Activated CD8-positive, alpha-beta T cell treated with anti-CD3 and anti-CD28 coated beads for 36 hours (primary cell): ENCODE measurements at places on chromosomes 5 and 9.

GRCh38 chr9:84216151-84216550 lies 124.4 kb downstream of the SLC28A3 start:
- DNase-seq: no peak
- no peaks in the 10 kb centered on the region for H3K4me1 ChIP-seq
- no peak overlapping the region for H3K27ac ChIP-seq
- no peaks in the 10 kb centered on the region for H3K27me3 ChIP-seq

DNA sequence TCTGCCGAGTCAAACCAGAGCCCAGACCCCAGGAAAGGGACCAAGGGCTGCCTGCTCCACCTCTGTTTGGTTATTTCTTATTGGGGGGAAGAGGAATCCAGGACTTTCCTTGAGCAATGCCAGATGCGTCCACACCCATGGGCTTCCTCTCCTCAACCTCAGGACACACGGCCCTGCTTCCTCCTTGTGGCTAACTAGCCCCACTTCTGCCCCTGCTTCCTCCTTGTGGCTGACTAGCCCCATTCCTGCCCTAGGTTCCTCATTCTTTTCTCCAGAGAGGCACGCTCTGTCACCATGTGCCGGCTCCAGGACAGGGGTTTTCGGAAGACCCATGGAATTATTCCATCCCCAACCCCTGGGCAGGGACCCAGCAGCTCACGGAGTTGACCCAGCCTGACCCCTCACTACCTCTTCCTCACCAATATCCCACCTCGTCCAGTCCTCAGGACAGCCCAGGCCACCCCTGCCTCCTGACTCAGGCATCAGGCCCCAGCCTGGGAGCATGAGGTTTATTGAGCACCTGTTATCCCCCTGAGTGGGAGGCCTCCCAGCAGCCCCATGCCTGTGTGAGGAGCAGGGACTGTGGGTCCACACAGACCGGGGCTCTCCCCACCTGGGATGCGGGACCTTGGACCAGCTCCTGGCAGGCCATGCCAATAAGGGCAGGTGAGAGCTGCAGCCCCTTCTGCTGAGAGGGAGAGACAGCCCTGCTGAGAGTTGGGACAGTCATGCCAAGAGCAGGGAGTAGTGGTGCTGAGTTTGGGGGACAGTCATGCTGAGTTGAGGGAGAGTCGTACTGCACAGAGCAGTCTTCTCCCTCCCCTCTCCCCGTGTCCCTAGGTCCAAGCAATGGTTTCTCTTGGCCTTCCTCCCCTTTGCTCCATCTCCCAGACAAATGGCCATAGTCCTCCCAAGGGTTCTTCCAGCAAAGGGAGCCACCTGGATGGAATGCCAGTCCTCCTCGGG lies 11.8 kb upstream of the FCN1 start:
- no peak for DNase-seq
- H3K4me1 ChIP-seq: no peaks in the 10 kb centered on the region
- H3K36me3 ChIP-seq: no peaks in the 10 kb centered on the region
- no peak overlapping the region for H3K4me3 ChIP-seq

DNA sequence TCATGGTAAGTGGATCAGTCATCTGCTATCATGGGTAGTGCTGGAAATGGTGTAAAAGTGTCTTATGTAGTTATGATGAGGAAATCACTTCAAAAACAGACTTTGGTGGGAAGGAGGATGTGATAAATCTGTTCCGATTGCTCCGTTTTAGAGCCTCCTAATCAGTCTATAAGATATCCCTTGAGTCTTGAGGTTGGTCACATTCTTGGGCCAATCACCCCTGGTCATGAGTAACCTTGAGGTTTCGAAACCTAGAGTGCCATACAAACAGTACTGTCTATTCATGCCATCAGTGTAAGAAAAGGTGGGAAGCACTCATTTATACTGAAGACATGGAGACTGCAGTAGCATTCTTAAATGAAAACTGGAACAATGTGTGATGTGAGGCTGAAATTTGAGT lies 45.8 kb downstream of the LRRTM2 start:
- no peak for DNase-seq
- H3K27ac ChIP-seq: no peak overlapping the region
- no peaks in the 10 kb centered on the region for H3K36me3 ChIP-seq
- peaks cover 2% of the 10 kb centered on the region for H3K27me3 ChIP-seq

GRCh38 chr5:57834829-57835608 lies 352.4 kb upstream of the ACTBL2 start:
- H3K36me3 ChIP-seq: no peaks in the 10 kb centered on the region
- no peak for DNase-seq
- H3K4me1 ChIP-seq: no peaks in the 10 kb centered on the region
- H3K27ac ChIP-seq: no peak overlapping the region

DNA sequence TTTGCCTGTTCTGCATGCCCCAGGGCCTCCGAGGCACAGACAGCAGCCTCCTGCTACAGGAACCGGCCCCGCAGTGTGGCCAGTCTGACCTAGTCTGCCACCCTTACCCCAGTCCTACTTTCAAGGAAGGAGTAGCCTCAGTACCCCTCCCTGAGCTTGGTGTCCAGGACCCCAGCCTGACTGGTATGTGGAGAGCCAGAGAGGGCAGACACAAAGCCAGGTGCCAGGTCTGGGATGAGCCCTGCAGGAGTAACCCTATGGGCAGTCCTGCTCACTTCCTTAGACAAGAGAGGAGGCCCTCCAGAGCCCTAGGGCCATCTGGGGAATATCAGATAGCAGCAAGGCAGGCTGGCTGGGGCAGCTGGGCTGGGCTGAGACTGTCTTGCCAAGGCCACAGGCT lies 67.8 kb downstream of the NRG2 start:
- no peaks in the 10 kb centered on the region for H3K4me1 ChIP-seq
- H3K27ac ChIP-seq: no peak overlapping the region
- H3K4me3 ChIP-seq: no peak overlapping the region

DNA sequence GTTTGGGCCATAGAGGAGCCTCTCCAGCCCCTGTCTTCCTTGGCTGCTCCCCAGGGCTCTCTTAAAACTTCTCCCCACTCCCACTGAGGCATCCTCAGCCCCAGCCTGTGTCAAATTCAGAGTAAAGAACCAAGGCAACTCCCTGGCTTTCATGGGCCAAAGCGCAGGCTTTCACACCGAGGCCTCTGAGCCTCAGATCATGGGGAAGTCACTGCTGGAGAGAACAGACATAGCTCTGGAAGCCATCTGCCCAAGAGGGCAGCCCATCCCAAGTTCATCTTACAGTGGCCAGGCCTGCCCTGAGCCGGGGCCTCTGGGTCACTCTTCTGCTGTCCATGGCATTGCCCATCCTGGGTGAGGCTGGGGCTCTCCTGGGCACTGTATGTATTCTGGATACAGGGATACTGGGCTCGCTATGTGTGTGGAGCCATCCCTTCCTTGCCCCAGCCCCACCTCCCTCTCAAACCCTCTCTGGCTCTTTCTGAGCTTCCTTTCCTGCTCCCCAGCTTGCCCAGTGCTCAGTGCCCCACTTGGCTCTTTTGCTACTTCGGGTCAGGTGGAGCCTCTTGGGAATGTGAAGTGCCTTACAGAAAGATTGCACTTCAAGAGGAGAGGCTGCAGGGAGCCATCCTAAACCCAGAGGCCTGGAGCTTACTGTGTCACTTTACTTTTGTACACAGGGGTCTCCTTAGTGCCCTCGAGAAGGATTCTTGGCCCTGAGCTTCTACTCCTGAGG lies 33.0 kb downstream of the TGFBI start:
- no peak overlapping the region for H3K4me3 ChIP-seq
- no peaks in the 10 kb centered on the region for H3K27me3 ChIP-seq
- no peak for DNase-seq
- no peaks in the 10 kb centered on the region for H3K36me3 ChIP-seq
- H3K27ac ChIP-seq: no peak overlapping the region

DNA sequence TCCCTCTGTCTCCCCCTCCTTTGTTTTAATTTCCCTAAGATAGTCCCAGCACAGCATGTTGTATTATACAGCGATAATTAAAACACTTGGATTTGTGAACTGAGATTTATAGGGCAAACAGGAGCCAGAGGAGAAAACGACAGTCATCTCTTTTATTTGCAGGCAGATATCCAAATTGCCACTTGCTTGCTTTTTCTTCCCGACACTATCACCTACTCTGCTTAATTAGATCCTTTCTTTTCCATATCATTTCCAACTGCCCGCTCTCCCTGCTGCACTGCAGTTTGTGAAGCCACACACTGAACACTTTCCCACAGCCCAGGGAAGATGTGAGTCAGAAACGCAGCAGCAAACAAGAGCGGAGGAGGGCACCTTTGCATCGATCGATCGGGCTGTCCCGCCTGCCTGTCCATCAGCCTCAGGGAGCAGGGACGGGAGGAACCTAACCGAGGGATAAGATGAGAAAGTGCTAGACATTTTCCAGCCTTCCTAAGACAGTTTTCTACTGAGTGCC lies 35.8 kb upstream of the SPRY4 start:
- DNase-seq: peak; percentile 27
- H3K4me1 ChIP-seq: peaks cover 38% of the 10 kb centered on the region
- peaks cover 3% of the 10 kb centered on the region for H3K27me3 ChIP-seq
- H3K36me3 ChIP-seq: no peaks in the 10 kb centered on the region
- no peak overlapping the region for H3K4me3 ChIP-seq

GRCh38 chr5:136225796-136226195 lies 32.8 kb upstream of the SMIM32 start:
- no peak overlapping the region for H3K4me3 ChIP-seq
- H3K4me1 ChIP-seq: no peaks in the 10 kb centered on the region
- no peak for DNase-seq
- no peak overlapping the region for H3K27ac ChIP-seq

GRCh38 chr9:114156657-114157421 lies 1.5 kb downstream of the COL27A1 start:
- H3K27me3 ChIP-seq: peaks cover 35% of the 10 kb centered on the region
- DNase-seq: peak; percentile 47
- peak overlapping the region; percentile 72 for H3K27ac ChIP-seq
- H3K36me3 ChIP-seq: no peaks in the 10 kb centered on the region

GRCh38 chr9:94289691-94290090 lies 30.6 kb downstream of the ZNF169 start:
- H3K36me3 ChIP-seq: peaks cover 56% of the 10 kb centered on the region
- no peaks in the 10 kb centered on the region for H3K27me3 ChIP-seq
- no peak overlapping the region for H3K4me3 ChIP-seq
- no peak for DNase-seq
- no peak overlapping the region for H3K27ac ChIP-seq

- H3K4me3 ChIP-seq: no peak overlapping the region
- H3K27ac ChIP-seq: no peak overlapping the region
- H3K4me1 ChIP-seq: peaks cover 4% of the 10 kb centered on the region
- H3K36me3 ChIP-seq: no peaks in the 10 kb centered on the region
- no peaks in the 10 kb centered on the region for H3K27me3 ChIP-seq
- no peak for DNase-seq
These were observed 30.3 kb upstream of the DENND4C start for GRCh38 chr9:19200229-19200628.

DNA sequence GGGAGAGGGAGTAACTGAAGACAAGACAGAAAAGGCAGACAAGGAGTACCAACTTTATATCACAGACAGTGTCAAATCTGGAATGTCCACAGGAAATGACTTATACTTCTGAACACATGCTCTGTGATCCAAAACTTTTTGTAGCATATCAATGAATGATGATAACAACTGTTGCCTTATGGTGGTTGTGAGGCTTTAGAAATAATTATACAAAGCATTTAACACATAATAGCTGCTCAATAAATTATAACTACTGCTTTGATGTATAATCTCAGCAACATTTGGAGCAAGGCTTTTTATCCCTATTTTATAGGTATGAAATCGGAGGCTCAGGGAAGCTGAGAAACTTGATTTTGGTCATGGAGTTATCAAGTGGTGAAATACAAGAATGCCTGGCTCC lies 3.3 kb upstream of the ASTN2 start:
- no peaks in the 10 kb centered on the region for H3K36me3 ChIP-seq
- no peaks in the 10 kb centered on the region for H3K4me1 ChIP-seq
- no peak for DNase-seq
- no peak overlapping the region for H3K27ac ChIP-seq

DNA sequence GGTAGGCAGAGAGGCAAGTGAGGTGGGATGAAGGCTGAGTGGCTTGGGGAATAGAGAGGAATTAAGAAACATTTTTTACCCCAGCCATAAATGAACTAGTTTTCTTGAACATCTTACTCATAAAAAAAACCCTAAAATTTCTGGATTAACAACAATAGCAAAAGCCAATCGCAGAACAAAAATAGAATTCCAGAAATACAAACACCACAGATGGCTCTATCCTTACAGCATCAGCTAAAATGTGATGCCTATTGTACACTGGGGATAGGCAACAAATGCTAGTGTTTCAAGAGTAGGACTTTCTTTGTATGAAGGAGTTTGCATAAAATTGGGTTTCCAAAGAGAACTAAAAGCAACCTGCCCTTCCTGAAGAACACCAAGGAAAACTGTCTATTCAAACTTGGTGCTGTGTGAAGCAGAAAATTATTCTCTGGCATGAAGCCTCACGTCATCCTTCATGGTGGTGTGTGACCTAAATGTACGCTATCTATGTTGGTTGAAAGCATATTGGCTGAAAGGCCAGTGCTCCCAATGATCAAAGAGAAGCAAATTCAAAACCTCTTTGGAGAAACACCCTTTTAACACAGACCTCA lies 82.9 kb downstream of the JAKMIP2 start:
- no peaks in the 10 kb centered on the region for H3K27me3 ChIP-seq
- H3K4me1 ChIP-seq: no peaks in the 10 kb centered on the region
- no peak overlapping the region for H3K4me3 ChIP-seq
- DNase-seq: no peak

DNA sequence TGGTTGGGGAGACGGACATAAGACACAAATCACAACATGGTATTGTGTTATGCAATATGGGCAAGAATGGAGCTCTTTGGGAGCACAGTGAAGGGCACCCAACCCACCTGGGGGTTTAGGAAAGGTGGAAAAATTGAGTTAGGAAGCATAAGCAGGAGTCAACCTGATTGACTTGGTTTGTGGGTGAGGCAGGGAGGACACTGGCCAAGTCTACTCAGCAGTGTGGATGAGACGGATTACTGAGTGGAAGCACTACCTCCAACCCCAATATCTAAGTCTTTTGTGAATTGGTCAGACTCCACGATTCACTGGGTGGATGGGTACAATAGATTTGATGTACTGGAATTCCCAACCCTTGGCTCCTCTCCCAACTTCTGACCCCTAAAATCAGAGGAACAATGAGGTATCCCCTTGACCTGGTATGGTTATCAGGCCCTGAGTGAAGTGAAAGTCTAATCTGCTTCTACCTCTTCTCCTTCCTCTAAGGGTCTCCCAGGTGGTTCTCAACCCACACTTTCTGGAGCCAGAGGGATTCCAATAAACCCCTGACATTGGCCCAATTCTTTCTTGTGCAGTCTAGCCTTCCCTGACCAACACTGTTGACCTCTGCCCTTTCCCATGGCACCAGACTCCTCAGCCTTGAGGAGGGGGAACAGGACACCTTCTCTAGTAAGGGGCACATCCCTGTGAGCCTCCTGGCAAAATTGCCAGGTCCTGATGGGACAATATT lies 5.2 kb downstream of the EGR1 start:
- H3K27ac ChIP-seq: no peak overlapping the region
- peaks cover 23% of the 10 kb centered on the region for H3K4me1 ChIP-seq
- peaks cover 26% of the 10 kb centered on the region for H3K36me3 ChIP-seq
- H3K27me3 ChIP-seq: no peaks in the 10 kb centered on the region
- no peak for DNase-seq

- no peak for DNase-seq
- H3K27me3 ChIP-seq: peaks cover 31% of the 10 kb centered on the region
- no peak overlapping the region for H3K27ac ChIP-seq
- H3K4me3 ChIP-seq: no peak overlapping the region
- no peaks in the 10 kb centered on the region for H3K36me3 ChIP-seq
These were observed 20.3 kb upstream of the NKD2 start for GRCh38 chr5:988322-988721.
